ENCODE measurements at places on chromosomes 3 and 15.

DNA sequence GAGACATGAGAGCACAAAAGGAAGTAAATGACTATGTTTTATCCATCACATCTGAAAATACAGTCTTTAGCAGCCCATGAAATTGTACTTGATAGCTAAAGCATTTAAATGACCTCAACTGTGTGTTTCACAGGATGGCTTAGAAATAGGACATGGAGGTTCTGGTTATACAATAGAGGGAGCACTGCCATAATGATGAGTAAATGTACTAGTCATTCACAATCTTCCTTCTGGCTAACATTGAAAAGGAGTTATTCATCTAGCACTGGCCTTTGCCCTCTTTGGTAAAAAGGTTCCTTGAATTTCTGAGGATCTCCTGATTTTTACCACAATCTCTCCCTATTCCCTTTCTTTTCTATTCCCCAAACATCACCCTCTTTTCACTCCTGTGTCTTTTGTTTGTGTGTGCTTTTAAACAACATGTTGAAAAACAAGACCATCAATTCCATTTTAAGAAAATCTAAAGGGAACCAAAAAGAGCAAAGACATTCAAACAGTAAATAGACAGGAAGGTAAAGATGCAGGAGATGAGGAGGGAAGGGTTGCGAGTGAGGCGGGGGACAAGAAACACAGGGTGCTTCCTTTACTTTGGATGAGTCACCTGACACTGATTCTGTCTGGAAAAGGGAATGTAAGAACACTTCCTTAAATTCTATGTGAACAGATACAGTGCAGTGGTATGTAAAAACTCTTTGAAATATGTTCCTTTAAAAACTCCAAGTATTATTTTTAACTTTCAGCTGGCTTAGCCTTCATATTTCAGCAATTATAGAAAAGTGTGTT is 619.0 kb downstream of the MECOM start:
- no peak for DNase-seq

DNA sequence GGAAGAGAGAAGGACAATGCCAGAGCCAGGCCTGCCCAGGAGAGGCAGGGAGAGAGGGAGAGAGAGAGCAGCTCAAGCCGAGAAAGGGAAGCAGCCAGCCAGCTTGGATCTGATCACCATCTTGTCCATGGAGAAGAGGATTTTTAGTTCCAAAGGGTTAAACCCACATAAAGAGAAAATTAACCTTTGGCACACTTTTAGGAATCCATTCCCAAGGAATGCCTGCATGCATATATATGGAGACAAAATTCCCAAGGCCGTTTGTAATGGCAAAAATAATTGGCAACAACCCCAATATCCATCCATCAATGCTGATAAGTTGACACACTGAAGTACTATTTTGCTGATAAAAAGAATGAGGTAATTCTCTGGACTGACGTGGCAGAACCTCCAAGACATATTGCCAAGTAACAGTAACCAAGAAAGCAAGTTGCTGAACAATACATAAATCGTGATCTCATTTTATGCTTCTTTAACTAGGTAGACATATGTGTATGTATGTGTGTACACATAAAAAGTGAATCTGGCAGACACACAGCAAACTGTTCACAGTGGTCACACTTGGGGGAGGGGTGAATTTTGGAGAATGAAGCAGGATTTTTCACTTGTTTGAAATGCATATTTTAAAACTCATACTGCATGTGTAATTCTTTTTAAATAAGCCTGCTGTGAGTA is 7.5 kb upstream of the STRA6 start:
- no peak for DNase-seq

GRCh38 chr3:167406876-167407492 is 26.9 kb upstream of the ZBBX start:
- no peak for DNase-seq

GRCh38 chr15:99425657-99426301 is 140.0 kb upstream of the MEF2A start:
- DNase-seq, result peak; percentile 18

DNA sequence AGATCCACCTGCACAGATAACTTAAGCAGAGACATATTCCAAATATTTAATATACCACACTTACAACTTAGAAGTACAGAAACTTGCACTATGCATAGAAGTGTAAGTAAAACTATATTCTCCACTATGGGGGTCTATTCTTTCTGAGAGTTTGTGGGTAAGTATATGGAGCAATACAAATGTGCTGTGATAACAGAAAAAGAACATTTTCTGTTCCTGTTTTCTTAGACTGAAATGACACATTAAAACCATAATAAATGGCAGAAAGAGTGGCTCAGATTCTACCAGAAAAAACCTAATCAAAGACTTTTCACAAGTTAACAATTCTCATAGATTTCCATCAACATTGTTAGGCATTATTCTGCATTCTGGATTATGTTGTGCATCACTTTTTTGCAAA is 96.6 kb upstream of the WNT7A start:
- no peak for DNase-seq

DNA sequence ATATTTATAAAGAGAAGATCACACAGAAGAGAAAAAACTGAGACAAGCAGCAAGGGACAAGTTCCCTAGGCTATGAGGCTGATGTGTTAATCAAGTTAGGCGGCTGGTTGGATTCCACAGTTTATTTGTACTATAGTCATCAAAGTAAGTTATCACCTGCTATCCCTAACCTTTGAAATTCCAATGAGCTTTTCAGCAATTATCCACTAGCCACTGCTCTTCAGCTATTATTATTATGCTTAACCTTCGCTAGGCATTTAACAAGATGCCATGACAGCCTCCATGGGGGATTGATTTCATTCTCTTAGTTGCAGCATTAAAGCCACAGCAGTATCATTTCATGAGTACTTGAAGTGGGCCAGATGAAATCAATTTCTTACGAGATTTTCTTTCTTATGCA is 699.5 kb upstream of the NAALADL2 start:
- no peak for DNase-seq

GRCh38 chr15:93296759-93297500 is 207.9 kb upstream of the RGMA start:
- DNase-seq, result no peak

GRCh38 chr3:68515237-68515636 is 417.1 kb downstream of the TAFA4 start:
- no peak for DNase-seq

DNA sequence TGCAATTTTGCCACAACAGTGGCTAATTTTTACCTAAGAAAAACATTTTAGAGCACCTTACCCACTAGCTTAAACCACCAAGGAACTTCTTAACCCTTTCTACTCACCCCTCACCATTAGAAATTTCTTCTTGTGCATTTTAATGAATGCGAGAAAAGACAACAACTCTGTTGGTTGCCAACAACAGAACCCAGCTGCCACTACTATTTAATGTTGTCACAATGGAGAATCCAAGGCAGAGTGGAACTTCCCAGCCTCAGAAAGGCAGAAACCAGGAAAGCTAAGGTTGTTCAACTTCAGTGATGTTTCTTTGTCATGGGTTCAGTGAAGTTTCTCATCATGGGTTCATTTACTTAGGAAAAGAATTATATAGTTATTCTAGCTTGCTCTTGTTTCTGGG is 325.2 kb upstream of the ARL6 start:
- no peak for DNase-seq

GRCh38 chr3:25427942-25428788 is at the start of gene RARB:
Gene RARB, plus strand, starts transcription at chr3:25428263. Its CDS starts 469 bp downstream, at chr3:25428732.
- no peak for DNase-seq

GRCh38 chr15:28904541-28905315 is 19.0 kb downstream of the APBA2 start:
- peak; percentile 11 for DNase-seq

GRCh38 chr15:56871867-56872266 is 46.6 kb upstream of the TCF12 start:
- DNase-seq, result no peak

GRCh38 chr3:186307594-186308221 is 54.3 kb downstream of the DGKG start:
- no peak for DNase-seq

- DNase-seq, result no peak
Observed at GRCh38 chr3:7913283-7913682, 588.3 kb upstream of the LMCD1 start.

DNA sequence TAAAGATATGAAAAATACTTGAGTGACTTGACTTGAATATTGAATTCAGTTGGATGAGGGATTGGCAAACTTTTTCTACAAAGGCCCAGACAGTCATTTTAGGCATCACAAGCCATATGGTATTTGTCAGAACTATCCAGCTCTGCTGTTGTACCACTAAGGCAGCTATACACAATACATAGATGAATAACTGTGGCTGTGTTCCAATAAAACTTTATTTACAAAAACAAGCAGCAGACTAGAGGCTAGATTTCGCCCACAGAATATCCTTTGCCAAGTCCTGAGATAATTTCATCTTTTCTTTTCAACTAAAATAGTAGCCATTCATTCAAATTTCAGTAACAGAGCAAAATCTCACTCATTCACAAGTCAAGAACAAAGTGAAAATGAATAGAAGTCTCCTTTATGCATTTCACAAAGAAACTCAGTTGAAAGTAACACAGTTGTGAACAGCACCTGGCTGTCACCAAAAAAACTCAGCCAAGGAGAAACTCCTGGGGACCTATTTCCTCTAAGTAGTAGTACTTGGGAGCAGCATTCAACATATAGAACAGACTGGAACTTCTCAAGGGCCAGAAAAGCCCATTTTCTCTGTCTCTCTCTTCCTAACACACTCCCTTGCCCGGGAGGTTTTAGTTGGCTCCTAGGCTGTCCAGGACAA is 56.3 kb downstream of the OSBPL10 start:
- no peak for DNase-seq

DNA sequence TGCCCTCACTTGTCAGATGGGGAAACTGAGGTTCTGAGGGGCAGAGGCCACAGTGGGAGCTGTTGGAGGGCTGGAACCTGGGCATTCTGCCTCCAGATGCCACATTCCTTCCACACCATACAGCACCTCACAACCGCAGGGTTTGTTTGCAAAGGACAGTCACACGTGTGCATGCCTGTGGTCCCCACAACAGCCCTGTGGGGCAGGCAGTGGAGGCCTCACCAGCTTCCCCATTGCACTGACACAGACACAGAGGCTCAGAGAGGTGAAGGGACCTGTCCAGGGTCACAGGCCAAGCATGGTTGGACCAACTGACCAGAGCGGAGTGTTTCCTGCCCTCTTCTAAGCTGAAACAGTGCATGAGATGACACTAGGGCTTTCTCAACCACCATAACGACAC is 75.2 kb upstream of the SEC13 start:
- no peak for DNase-seq

- DNase-seq, result no peak
Observed at GRCh38 chr3:47482366-47482765, 6.6 kb upstream of the SCAP start.

GRCh38 chr3:157160658-157161424 is 894 bp upstream of the CCNL1 start:
- no peak for DNase-seq

DNA sequence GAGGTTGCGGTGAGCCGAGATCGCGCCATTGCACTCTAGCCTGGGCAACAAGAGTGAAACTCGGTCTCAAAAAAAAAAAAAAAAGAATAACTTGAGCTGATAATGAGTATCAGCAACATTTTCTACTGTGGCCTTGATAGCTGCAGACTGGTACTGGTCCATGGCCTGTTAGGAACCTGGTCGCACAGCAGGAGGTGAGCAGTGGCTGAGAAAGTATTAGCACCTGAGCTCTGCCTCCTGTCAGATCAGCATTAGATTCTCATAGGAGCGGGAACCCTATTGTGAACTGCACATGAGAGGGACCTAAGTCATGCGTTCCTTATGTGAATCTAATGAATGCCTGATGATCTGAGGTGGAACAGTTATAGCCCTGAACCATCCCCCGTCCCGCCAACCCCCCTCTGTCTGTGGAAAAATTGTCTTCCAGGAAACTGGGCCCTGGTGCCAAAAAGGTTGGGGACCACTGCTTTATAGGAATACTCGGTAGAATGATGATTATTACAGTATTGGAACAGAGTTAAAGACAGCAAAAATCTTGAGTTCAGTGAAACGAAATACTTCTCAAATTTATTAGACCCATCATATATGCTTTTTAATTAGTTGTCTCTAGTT is 126.0 kb downstream of the ZNF609 start:
- no peak for DNase-seq

GRCh38 chr3:180332608-180333007 is 269.4 kb upstream of the TTC14 start:
- DNase-seq, result no peak

GRCh38 chr3:107213044-107213669 is 164.1 kb upstream of the CCDC54 start:
- DNase-seq, result no peak

DNA sequence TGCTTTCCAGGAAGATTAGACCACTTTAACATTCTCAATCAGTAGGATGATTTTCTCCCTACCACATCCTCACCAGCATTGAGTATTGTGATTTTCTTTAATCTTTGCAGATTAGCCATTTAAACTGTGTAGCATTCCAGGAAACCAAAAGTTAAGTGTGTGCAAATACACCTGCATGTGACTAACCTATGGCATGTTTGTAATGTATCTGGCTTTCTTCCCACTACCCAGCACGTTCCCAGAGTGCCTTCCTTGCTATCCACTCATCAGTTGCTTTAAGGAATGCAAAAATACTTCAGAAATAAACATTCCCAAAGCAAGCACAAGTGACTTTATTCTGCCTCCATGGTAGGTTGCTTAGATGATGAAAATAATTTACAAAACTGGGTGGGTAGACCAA is 74.2 kb downstream of the ATG7 start:
- DNase-seq, result no peak

DNA sequence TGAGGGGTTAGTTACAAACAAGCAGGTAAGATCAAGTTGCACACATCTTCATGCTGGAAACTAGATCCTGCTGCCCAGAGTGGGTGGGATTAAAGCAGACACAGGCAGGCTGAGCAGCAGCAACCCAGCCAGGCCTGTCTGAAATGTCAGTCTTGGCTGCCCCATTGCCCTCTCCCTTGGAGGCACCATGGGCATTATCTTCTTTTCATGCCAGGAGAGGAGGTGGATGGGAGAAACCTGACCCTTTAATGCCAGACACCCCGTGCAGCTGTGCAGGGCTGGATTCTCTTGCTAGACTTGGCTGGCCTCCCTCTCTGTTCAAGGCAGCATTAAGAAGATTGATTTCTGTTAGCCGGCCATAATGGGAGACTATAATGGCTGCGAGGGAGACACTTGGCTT is 23.0 kb upstream of the EPHB1 start:
- no peak for DNase-seq

All from activated T-cell treated with anti-CD3 and anti-CD28 coated beads, Interleukin-2, amount 50 U/mL, for 1 hour (primary cell).